ENCODE measurements at places on chromosomes 5 and 9.

- DNase-seq = no peak
Measured at GRCh38 chr9:108612513-108612912, 243.3 kb downstream of the ACTL7B start.

DNA sequence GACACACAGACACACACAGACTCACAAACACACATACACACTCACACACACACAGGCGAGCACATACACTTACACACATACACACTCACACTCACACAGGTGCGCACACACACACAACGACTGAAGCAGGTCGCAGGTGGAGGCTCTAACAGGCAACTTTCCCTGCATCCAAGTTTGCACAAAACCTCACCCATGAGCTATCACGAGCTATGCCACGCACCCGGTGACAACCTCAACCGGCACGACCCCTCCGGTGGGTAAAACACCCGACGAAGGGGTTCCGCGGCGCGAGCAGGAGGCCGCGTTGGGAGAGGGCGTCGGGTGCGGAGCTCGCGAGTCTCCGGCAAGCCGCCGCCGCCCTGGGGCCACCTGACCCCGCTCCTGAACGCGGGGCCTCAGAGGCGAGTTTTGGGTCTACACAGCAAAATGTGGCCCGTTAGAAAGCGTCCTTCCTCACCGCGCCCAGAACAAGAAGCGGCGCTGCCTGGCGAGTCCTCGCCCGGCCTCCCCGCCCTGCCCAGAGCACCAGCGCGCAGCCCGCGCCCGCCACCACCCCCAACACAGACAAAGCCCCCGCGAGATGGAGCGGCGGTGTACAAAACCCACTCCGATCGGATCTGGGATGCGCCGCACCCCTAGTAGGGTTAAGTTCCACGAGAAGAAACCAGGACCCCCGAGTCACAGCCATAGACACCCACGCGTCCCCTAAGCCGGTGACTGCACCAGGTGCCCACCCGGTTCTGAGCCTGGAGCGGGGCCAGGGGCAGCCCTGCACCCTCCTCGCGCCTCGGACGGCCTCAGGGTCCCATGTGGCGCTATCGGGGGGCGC is 665 bp downstream of the SLC6A3 start:
- no peak for DNase-seq

DNA sequence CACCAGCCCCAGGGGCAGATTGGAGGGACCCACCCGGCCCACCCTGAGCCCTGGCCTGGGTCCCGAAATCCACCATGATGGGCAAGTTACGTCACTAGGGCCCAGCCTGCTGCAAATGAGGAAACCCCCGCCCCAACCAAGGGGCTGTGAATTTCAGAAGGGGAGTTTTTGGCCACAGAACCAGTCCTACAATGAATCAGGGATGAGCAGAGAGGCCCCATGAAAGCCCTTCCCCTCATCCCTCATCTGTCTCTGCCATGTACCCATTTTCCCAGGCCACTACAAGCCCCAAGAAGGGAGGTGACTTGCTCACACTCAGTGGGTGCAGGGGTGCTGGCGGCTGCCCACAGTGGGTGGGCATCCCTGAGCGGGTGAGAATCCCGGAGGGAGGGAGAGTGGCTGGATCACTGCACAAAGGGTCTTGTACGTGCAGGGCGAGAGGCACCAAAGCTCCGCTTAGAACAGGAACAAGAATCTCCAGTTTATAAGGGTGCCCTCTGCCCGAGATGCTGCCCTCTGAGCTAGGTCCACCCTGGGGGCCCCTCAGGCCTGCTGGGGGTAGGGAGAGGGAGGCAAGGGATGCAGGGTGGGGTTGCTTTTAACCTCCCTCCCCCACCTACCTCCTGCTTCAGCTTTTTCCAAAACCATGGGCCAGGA is 10.4 kb upstream of the TCF7 start:
- no peak for DNase-seq

GRCh38 chr9:3330792-3331420 is 194.9 kb downstream of the RFX3 start:
- no peak for DNase-seq

- DNase-seq = no peak
Measured at GRCh38 chr9:136193127-136193890, 11.6 kb downstream of the LHX3 start.

DNA sequence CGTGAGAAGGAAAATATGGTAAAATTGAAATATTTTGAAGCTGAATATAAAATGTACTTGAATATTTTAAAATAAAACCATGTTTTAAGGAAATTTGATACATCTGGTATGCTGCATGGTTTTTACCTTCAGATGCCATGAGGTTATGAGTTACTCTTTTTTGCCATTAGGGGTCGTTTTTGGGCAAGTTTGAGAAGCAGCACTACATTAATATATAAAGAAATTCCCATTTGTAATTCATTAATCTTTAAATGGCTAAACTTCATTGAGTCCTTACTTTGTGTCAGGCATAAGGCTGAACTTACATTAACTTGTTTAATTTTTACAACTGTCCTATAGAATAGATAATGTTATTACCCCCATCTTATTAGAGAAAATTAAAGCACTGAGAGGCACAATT is 152.3 kb downstream of the KDM4C start:
- DNase-seq = no peak

GRCh38 chr5:160348080-160348479 is 22.3 kb downstream of the C1QTNF2 start:
- no peak for DNase-seq
